NCI-H187 (cell line): ENCODE measurements at places on chromosomes 2 and 18.

DNA sequence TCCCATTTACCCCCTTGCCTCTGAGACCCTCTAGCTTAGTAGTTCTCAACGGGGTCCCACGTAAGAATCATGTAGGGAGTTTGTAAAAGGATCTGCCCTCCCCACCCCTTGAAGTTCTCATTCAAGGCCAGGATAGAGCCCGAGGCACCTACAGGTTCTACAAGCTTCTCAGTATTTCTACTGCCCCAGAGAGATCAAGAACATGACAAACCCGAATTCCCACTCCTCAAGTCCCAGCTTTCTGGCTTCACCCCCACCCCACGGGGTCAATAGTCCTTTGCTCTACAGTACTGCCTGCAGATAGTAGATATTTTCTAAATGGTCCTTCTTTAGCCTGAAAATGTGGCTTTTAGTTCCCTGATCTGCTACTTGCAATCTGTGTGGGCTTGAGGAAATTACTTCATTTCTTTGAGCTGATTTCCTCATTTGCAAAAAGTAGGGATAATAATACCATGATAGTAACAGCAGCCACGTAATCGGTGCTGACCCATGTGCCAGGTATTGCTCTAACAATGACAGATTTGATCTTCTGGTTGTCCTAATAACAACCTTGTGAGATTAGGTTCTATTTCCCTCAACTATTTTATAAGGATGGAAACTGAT lies 7.1 kb downstream of the CIB4 start:
- DNase-seq = no peak

GRCh38 chr2:35651688-35652323 lies 703.8 kb upstream of the CRIM1 start:
- DNase-seq = no peak

- no peak for DNase-seq
These were observed 269.9 kb downstream of the MYT1L start for GRCh38 chr2:2061091-2061696.

GRCh38 chr2:850429-850828 lies 100.2 kb upstream of the SNTG2 start:
- DNase-seq = no peak

- DNase-seq = no peak
These were observed 1162.5 kb upstream of the LRRTM1 start for GRCh38 chr2:81467096-81467495.

DNA sequence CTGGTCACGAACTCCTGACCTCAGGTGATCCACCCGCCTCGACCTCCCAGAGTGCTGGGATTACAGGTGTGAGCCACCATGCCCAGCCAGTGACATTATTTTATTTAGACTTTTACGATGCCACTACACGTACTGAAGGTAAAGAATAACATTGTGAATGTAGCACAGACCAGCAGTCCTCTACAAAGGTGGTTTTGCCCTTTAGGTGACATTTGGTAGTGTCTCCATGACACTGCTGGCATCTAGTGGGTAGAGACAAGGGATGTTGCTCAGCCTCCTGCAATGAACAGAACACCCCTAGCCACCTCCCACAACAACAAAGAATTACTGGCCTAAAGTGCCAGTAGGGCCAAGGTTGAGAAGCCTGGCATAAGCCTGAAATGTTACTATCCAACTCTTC lies 69.5 kb downstream of the MYOM1 start:
- DNase-seq = no peak

DNA sequence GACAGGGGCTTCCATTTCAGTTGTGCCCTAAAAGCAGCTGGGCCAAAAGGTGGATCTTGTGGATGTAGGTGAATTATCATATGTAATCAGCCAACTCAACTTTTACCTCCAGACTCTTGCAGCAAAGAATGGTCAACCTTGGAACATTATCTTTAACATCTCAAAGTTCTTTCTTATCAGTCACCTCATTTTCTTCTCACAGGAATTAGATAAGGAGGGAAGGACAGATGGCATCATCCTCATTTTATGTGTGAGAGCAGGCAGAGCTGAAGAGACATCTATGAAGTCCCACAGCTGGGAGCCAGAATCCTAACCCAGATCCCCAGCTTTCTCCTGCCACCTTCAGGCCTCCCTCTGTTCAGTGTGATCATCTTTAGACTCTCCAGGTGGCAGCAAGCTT lies 182.1 kb downstream of the MGAT5 start:
- no peak for DNase-seq

- DNase-seq = no peak
These were observed 73.1 kb downstream of the TGOLN2 start for GRCh38 chr2:85254540-85255300.

DNA sequence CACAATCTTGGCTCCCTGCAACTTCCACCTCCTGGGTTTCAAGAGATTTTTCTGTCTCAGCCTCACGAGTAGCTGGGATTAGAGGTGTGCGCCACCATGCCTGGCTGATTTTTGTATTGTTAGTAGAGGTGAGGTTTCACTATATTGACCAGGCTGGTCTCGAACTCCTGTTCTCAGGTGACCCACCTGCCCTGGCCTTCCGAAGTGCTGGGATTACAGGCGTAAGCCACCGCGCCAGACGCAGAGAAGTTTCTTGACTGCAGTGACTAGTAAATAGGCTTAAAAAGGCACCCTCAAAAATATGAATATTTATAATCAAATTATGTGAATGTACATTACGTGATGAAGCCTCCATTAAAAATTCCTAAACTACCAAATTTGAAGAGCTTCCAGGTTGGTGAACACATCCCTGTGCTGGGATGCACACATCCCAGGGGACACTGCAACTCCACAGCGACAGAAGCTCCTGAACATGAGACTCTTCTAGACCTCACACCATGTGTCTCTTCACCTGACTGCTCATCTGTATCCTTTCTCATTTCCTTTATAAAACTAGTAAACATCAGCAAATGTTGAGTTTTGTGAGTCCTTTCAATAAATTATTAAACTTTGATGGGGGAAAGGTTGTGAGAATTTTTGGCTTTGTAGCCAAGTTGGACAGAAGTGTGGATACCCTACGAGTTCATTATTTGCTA lies 203.3 kb upstream of the SPOPL start:
- DNase-seq = no peak

- no peak for DNase-seq
These were observed 59.4 kb downstream of the CERS6 start for GRCh38 chr2:168515502-168515901.

GRCh38 chr18:36580266-36580665 lies 248.5 kb downstream of the TPGS2 start:
- no peak for DNase-seq

- DNase-seq = no peak
These were observed 53.5 kb upstream of the C2orf15 start for GRCh38 chr2:99088017-99088416.

- DNase-seq = no peak
These were observed 9.4 kb upstream of the CEP68 start for GRCh38 chr2:65046633-65047407.

- DNase-seq = no peak
These were observed 88.3 kb downstream of the ETAA1 start for GRCh38 chr2:67485431-67485830.

- DNase-seq = no peak
These were observed 2.0 kb downstream of the RAPH1 start for GRCh38 chr2:203532957-203533658.

DNA sequence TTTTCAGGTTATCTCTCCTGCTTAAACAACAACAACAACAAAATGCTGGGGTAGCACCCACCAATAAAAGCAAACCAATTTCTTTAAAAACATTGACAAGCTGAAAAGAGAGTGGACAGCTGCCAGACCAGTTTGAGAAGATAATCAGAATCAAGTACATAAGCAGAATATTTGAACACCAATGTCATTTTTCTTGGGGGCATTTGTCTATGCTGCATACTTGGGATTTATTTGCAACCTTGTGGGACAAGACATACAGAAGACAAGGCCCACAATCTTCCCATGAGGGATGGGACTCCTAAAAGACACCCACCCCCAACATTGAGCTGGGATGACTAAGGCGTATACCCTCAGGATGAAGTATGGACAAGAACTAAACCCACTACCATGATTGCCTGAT lies 62.2 kb upstream of the NXPH2 start:
- DNase-seq = no peak

DNA sequence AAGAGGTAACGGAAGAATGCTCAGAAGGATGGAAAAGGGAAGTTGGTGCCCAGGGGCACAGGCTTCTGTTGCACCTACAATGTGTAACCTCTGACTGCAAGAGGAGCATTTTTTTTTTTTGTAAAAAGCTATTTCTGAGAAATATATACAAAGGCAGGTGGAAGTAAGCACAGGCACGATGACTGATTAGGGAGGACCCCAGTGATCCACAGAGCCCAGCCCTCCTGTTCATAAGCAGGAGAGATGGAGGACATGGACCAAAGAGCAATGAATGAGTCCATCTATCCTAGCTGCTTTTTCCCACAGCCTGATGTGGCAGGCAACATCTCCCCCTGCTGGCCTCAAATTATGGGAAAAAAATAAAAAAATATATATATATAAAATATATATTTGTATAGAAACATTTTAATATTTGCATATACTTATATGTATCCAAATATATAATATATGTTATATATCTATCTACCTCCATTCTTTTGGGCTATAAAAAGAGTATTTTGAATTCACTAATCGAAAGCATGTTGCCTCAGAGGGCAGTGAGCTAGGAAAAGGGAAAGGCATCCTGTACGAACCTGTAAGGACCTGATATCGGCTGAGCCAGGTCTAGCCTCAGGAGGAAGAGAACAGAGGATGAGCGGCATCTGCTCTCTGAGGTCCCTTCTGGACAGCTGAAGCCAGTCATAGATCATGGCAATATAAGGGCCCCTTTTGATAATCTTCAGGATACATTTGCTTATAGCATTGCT lies 166.0 kb upstream of the STK17B start:
- DNase-seq = no peak

- DNase-seq = no peak
These were observed 674.1 kb downstream of the SUCLG1 start for GRCh38 chr2:83784947-83785346.

- no peak for DNase-seq
These were observed 73.8 kb downstream of the SPTBN1 start for GRCh38 chr2:54529935-54530334.

DNA sequence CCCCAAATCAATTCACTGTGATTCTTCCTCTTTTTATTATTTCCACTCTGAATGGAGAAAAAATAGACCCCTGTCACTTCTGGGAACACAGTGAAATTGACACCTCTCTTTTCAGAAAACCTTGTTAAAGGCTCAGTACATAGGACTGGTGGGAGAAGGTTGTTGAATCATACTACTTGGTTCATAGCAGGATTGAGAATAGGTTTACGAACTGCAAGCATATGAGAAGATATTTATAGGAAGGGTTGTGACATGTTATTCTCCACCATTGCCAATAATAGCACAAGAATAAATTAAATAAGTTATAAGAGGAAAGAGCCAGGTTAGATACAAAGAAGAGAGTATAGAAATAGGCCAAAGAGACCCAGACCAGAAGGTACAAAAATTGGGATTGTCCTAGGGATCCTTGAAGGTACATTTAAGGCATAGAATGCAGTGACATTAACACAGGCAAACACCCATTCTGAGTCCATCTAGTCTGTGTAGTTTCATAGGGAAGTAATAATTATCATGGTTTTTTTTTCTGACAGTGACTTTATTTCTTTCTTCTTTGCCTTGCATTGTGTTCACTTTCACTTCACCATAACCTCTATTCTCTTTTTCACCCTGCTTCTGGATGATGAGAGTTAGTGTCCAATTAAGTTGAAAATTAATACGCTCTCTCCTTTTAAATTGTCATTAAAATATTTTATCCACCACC lies 21.8 kb upstream of the SERPINE2 start:
- DNase-seq = no peak

DNA sequence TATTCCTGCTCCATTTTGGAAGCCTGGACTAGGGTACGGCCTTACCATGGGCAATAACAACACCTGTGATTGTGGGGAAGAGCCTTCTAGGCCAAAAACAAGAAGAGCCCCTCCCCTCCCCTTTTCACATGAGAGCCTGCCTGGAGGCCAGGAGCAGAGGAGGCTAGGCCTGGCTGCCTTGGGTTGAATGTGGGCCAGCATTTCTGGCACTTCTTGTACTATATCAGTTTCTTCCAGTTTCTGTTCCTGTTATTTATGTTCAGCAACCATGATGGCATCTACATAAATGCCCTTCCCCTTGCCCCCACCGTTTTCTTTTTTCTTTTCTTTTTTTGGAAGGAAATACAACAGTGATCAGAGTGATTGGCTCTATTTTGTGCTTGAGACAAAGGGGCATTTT lies 58.4 kb downstream of the KCTD18 start:
- no peak for DNase-seq

DNA sequence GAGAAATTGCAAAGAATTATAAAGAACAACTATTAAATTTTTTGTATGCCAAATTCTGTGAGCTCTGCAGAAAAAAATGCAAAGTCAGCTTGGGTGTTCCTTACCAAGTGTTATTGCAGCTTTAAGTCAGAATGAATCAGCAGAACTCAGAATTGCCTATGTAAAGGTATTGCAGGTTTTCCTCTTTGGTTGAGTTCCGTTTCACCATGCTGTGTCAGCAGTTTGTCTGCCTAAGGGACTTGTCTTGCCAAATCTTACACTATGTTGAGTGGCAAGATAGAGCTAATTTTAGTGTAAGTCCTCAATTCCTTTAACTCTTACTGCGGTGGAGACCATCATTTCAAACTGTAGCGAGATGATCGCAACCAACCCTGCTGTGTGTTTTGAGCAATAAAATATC lies 38.8 kb downstream of the ADAM23 start:
- DNase-seq = no peak

DNA sequence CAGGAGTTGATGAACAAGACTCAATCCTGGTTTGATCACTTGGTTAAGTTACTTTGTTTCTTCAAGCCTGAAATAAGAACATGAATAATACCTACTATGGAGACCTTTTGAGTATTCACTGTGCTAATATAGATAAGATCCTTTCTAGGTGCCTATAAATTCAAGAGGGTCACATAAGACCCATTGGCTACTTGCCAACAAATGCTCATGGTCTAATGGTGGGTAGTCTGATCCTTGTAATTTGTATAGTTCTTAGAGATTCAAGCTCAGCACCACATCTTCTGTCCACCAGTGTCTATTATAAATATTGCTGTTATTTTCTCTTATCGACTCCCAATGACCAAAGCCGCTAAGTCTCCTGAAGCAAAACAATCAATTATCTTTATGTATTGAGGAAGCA lies 27.4 kb upstream of the ACSL3 start:
- no peak for DNase-seq

DNA sequence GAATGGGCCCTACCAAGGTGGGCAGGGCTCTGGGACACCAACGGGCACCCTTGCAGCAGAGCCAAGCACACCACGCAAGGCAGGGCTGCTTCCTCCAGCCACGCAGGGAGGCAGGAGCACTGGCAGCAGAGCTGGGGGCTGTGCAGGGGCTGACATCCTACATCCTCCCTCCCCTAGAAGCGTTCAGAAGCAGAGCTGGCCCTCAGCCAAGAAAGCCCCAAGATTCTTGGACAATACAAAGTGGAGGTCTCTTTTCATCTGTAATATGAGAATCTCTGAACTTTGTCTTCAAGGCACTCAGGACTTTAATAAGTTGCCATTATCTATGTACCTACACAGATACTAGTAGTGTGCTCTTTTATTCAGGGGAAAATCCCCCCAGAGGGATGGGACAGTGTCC lies 128.1 kb upstream of the AGAP1 start:
- no peak for DNase-seq

- no peak for DNase-seq
These were observed 10.0 kb upstream of the ZNF396 start for GRCh38 chr18:35387152-35387571.

GRCh38 chr2:1563084-1563857 lies 150.0 kb downstream of the TPO start:
- no peak for DNase-seq
